Fibroblast of skin of abdomen (primary cell): ENCODE measurements at places on chromosomes 4 and X.

- DNase-seq = peak; percentile 70
These were observed 15.4 kb downstream of the FAM9C start for GRCh38 chrX:13028871-13029636.

DNA sequence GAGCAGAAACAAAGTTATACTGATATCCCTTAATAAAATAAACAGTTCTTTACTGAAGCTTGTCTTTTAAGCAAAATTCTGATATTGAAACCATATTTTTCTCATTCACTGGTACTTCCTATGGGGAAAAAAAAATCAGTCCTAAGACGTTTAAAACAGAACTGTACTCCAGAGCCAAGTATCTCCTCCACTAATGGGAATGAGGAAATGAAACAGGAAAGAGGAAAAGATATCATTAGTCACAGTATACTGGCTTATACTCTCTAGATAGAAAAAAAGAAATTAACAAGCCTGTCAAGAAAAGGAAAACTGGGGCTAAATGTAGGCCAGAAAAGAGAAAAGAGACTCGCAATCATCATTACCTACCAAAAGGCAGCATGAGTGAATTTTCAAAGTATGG, 252.7 kb downstream of the CENPC start:
- no peak for DNase-seq

GRCh38 chr4:122797405-122798094, 29.1 kb upstream of the FGF2 start:
- no peak for DNase-seq

- DNase-seq = peak; percentile 60
These were observed 85.7 kb upstream of the MTM1 start for GRCh38 chrX:150482537-150483206.

GRCh38 chr4:69095301-69095731, 958 bp upstream of the UGT2B7 start:
- DNase-seq = peak; percentile 32

GRCh38 chr4:10082047-10082446, 34.6 kb downstream of the WDR1 start:
- no peak for DNase-seq

DNA sequence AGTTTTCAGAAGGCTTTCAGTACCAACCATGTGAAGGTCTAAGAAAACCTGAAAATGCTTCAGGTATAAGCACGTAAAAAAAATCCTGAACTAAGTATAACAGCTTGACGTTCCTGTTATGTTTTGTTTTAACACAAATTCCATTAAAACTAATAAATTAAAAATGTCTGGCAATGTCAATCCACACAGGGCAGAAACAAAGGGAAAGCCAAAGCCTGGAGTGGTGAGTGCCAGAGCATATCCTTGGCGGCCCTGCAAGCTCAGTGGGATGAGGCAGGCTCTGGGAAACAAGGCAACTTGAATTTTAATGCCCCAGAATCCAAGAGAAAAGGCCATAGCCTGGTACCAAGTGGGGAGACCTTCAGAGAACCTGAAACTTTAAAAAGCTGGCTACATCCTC, 78.2 kb downstream of the EPHA5 start:
- no peak for DNase-seq

DNA sequence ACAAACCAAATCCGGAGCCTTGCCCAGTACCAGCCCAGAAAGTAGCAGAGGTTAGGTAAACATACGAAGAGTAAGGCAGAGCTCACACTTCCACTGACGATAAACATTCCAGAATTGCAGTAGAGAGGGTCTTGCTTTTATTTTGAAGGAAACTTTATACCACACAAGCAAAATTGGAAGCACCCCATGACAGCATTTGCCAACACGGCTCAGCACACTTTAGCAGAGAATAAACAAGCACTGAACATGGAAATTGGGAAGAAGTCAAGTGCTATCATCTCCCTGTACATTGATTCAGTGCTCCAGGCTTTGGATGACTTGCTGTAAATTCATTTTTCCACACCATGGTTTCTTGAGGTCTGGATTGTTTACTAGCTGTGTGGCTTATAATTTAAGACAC, 160.7 kb upstream of the FAM47C start:
- DNase-seq = no peak

- DNase-seq = no peak
These were observed 48.6 kb upstream of the MCUB start for GRCh38 chr4:109511414-109511813.

DNA sequence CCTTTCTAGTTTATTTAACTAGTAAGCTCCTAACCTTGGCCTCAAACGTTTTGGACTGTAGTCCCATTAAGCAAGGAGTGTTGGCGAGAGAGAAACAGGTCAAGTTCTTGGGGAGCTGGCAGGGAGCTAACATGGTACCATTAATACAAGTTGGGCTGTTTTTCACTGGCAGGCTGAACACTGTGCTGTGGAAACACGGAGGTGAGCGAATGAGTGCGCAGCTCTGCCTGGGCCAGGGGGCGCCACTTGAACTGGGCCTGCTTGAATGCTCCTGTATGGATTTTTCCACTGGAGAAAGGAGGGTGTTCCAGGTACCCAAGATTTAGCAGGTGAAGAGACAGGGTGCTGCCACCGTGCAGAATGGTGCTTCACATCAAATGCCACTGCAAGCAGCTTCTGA, 7.4 kb upstream of the SMS start:
- DNase-seq = no peak

- DNase-seq = peak; percentile 75
These were observed 110.6 kb downstream of the PHKA2 start for GRCh38 chrX:18873189-18873791.

- DNase-seq = no peak
These were observed 56.5 kb downstream of the LIMCH1 start for GRCh38 chr4:41594432-41594831.

DNA sequence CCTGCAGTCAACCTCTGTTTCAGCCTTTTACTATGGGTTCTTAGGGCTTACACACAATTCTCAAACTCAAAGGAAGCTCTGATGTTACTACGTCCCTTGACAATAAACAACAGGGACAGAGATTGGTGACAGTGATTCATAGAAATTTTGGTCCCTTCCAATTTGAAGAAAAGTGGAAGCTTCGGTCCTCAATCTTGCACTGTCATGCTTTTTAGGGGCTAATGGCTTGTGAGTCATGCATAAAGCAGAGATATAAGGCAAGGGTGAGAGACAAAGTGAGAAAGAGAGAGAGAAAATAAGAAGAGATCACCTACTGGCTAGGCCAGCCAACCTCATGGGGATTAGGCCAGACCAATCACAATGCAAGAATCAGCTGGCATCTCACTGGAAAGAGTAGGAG, 63.2 kb upstream of the STARD8 start:
- no peak for DNase-seq

DNA sequence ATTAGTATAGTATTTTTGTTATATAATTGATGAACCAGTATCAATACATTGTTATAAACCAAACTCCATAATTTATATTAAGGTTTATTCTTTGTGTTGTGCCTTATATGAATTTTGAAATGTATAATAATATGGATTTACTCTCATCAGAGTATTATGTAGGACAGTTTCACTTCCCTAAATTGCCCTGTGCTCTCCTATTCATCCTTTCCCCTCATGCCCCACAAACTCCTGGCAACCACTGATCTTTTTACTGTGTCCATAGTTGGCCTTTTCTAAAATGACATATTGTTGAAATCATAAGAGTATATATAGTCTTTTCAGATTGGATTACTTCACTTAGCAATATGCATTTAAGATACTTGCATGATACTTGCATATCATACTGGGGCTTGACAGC, 958.1 kb upstream of the GRID2 start:
- no peak for DNase-seq

DNA sequence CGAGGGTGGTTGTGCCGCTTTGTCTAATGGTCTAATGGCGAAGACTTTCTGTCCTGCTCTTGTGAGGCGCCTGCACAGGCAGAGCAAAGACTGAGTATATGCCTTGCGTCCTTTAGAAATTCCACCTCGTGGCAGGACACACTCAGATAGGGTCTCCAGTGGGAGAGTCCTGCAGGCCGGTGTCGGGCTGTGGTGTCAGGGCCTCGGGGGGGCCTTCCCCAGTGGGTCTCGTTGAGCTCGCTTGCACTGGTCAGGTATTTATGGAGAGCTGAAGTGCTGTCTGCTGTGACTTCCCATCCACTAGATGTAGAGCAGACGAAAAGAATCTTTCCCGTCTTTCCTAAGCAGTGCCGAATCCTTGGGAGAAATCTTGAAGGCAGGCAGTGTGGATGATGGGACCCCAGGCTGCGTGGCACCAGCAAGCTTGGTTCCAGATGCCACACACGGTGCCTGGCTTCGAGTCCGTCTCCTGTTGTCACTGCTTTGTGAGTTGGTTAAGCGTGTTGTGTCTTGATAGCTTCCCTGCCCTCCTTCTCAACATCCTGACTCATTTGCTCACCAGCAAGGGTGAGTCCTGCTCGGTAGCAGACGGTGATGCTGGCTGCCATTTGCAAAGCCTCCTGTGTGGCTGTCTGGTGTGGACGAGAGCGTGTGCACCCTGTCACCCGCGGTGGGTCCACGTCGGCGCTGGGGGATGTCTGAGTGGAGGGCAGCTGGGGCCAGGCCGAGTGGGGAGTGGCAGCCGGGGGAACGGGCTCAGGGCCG, 20.5 kb downstream of the MAEA start:
- no peak for DNase-seq

GRCh38 chr4:78767350-78767749, 8.8 kb upstream of the BMP2K start:
- no peak for DNase-seq

GRCh38 chr4:161581262-161582230, 582.3 kb downstream of the FSTL5 start:
- peak; percentile 75 for DNase-seq

- DNase-seq = peak; percentile 71
These were observed 8.6 kb upstream of the ARHGAP10 start for GRCh38 chr4:147723326-147723725.

DNA sequence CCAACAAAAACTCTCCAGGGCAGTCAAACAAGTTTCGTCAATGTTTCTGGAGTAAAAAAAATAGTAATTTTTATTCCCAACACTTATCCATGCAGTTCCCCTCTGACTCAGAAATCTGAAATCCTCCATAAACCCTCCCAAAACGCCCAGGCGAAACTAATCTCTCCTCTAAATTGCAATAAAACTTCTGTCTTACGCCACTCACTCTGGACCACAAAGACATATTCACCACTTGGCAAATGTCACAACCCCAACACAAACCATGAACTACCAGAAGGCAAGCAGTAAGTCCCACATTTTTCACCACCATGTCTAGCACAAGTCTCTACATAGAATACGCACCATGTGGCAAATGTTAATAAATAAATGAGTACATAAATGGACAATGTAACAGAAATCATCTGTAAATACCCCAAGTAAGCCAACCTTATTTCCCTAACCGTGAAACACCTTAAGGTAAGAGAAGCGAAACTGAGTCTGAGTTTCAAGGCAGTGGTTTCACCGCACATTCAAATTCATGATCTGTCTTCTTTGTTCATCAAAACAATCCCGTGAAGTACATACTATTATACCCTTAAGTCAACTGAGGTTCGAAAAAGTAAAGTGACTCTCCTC, 1.6 kb downstream of the PAPSS1 start:
- DNase-seq = no peak

DNA sequence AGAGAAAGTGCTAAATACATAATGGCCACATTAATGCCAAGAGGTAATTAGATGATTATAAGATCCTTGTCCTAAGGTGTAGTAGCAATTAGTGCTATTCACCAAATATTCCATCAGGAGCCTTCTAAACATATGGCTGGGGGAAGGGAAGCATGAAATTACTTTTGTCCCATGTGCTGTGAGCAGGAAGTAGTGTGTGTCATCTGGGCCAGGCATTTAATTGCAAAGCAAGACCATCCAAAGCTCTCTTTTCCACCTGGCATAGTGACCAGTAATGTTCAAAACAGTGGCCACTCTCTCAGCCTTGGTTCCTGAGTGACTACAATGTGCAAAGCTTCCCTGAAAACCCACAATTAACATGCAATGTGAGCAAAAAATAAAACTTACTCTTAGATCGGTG, 144.2 kb upstream of the FAM241A start:
- no peak for DNase-seq

DNA sequence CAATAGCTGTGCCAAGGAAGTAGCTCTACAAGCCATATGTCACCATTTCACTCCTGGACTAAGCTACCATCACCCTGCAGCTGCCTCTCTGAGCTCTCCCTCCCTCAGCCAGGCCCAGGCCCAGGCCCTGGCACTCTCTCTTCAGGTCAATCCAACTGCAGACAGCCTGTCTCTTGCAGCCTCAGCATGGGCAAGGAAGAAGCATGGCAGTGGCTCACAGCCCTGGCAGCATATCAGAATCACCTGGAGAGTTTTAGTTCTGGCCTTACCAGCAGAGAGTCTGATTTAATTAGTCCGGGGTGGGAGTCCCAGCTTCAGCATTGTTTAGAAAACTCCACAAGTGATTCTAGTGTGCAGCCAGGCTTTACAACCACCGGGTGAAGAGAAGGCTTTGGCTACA, 31.5 kb downstream of the NALF2 start:
- no peak for DNase-seq

- DNase-seq = peak; percentile 19
These were observed 199.0 kb downstream of the BANK1 start for GRCh38 chr4:101989551-101989950.

DNA sequence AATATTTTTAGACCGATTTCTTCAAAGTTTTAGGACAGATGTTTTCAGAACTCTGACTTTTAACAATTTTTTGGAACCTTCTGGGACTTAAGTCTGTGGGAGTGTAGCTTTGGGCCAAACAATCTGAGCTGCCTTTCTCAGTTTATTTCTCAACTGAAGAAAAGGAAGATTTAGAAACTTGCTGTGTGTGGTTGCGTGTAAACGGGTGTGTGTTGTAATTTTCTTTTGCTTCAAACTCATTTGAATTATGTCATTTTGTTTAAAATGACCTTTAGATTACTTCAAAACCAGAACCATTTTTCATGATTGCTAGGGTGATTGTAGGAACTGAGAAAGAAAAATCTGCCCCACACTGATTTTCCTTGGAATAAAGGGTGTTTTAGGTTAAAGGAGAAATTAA, 577.7 kb upstream of the GALNTL6 start:
- DNase-seq = no peak

GRCh38 chr4:85152480-85152879, 186.0 kb upstream of the WDFY3 start:
- no peak for DNase-seq

DNA sequence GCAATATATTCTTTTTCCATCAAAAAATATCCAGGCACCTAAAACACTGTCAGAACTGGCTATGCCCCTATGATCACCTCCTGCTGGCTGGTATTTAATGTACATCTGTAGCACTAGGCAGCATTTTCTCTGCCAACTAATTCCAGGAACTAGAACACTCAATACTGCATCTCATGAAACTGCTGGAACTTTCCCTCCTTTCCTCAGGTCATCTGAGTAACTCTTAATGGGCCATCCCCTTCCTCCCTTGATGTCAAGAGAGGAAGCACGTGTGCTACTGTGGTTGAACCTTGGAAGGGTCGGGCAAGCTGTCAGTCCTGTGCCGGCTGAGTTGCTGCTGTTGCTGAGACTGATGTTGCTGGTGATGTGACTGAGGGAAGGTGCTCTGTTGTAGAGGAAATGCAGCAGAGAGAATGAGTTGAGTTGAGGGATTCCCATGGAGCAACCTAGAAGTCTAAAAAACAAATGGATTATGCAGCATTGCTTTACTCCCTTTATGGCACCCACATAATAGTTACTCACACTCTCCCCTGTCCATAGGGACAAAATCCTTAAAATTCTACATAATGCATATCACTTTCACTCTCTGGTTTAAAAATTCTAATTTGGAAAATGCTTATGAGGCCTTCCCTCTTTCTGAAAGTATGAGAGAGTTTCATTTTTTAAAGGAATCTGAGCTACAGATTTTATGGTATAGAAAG, 39.5 kb downstream of the TMEM165 start:
- peak; percentile 19 for DNase-seq

- peak; percentile 20 for DNase-seq
These were observed 608 bp downstream of the TAF1 start for GRCh38 chrX:71366674-71367256.
